Activated naive CD4-positive, alpha-beta T cell treated with anti-CD3 and anti-CD28 coated beads for 36 hours (primary cell): ENCODE measurements at places on chromosomes 5 and 9. TPM values are rescaled to one million over a fixed set of nuclear protein-coding genes. Genes with fewer than 3 reads are reported as not detected.
A peak's percentile ranks its signal among the peaks of the same experiment; 100 is the strongest.

DNA sequence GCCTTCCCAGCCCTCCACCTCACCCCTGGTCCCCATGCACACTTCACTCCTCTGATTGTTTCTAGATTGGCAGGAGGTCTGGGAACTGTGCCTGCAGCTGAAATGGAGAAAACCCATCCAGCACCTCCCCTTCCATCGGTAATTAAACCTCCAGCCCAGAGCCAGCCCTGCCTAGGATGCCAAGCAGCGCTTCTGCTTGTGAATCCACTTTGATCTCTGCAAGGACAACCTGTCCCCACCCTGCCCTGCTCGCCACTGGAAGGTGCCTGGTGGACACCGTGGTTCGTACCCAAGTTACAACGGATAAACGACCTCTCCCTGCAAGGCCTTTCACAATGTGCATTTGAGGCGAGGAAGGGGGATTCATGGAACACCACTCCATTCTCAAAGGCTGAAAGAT, 50.6 kb downstream of the IRX2 start:
- H3K27ac ChIP-seq = no peak overlapping the region
- no peaks in the 10 kb centered on the region for H3K27me3 ChIP-seq
- H3K4me3 ChIP-seq = no peak overlapping the region
- no peaks in the 10 kb centered on the region for H3K4me1 ChIP-seq
- no peaks in the 10 kb centered on the region for H3K36me3 ChIP-seq

GRCh38 chr9:137255448-137256114, 454 bp downstream of the NELFB start:
- no peaks in the 10 kb centered on the region for H3K27me3 ChIP-seq
- H3K4me3 ChIP-seq = peak overlapping the region; percentile 85
- peak overlapping the region; percentile 75 for H3K27ac ChIP-seq
- H3K36me3 ChIP-seq = peaks cover 8% of the 10 kb centered on the region

- no peak overlapping the region for H3K4me3 ChIP-seq
- no peaks in the 10 kb centered on the region for H3K36me3 ChIP-seq
- no peak overlapping the region for H3K27ac ChIP-seq
- H3K4me1 ChIP-seq = no peaks in the 10 kb centered on the region
- H3K27me3 ChIP-seq = peaks cover 3% of the 10 kb centered on the region
- DNase-seq = no peak
Measured at GRCh38 chr5:65359569-65359968, 122.2 kb downstream of the ADAMTS6 start.

DNA sequence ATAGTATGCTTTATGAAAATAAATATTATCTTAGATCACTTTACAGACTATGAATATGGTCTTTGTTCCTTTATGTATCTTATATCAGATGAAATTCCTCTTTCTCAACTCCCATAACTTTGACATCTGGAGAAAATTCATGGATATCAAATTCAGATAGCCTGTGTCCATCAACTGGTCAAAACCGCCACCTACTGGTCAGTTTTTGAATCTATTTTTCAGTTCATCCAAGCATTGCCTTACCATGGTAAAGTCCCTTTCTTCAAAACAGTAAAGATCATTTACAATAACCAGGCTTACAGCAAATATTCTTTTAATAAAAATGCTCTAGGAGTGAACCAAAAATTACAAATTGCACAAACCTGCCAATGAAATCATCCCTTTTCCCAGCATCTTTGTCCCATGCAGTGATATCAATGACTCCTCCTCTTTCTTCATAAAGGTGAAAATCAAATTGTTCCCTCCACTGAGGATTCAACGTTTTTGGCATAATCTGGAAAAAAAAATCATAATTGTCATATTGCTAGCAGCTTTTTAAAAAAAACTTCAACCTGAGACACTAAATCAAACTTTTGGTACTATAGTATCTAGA, 290.5 kb downstream of the SLF1 start:
- no peaks in the 10 kb centered on the region for H3K4me1 ChIP-seq
- H3K27me3 ChIP-seq = no peaks in the 10 kb centered on the region
- H3K36me3 ChIP-seq = no peaks in the 10 kb centered on the region
- H3K27ac ChIP-seq = no peak overlapping the region
- H3K4me3 ChIP-seq = no peak overlapping the region
- peak; percentile 26 for DNase-seq

DNA sequence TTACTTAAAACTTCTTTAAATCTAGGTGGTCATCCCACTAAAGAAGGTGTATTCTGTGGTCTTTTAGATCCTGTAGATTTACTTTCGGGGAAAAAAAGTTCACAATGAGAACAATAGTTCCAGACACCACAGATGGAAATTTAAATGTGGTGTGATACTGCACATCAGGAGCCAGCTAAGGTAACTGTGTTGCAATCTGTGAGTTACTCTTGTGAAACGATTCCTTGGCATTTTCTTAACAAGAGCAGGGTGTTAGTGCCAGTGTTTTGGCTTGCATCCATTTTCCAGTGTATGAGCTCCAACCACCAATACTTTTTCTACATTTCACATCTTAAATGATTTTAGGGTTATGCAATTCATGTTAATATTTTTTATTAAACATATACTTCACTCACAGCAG, 674.5 kb downstream of the CETN3 start:
- no peaks in the 10 kb centered on the region for H3K27me3 ChIP-seq
- no peak overlapping the region for H3K27ac ChIP-seq
- no peak overlapping the region for H3K4me3 ChIP-seq

DNA sequence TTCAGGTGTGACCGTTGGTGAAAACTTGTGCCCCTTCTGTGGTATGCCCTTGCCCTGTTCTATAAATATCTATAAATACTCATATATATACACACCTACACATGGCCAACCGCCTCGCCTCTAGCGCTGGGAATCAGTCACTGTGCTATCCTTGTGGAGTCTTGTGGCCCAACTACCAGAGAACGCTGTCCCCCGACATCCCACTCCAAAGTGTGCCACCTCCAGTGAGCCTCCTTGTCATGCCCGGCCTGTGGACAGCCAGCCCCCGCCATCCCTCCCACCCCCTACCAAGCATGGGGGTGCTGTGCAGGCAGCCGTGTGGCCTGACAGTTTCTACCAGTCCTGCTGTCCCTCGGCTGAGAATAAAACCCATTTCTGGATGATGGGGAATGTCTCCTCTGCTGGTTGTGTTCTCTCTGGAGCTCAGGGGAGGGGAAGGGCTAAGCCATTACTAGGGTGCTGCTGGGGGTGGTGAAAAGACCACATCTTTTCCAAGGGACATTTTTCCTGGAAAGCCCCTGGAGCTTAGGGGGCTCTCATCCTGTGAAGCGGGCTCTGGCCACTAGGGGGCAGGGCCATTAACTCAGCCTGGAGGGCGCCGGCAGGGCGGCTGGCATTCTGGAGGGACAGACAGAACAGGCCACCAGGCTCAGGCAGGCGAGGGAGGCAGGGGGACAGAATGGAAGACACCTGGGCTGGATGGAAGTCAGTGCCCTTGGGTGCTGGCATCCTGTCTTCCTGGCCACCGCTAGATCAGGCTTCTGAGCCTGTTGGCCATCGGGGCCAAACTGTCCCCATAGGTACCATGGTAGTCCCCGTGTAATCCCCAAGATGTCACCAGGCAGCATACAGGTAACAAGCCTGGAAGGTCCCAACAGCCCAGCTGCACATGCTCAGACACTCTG, 20.7 kb downstream of the GOLGA2 start:
- H3K4me1 ChIP-seq = peaks cover 4% of the 10 kb centered on the region
- H3K4me3 ChIP-seq = no peak overlapping the region
- H3K36me3 ChIP-seq = peaks cover 7% of the 10 kb centered on the region
- peaks cover 3% of the 10 kb centered on the region for H3K27me3 ChIP-seq
- H3K27ac ChIP-seq = no peak overlapping the region

- no peak overlapping the region for H3K4me3 ChIP-seq
- H3K4me1 ChIP-seq = no peaks in the 10 kb centered on the region
- H3K27ac ChIP-seq = no peak overlapping the region
- H3K36me3 ChIP-seq = no peaks in the 10 kb centered on the region
- DNase-seq = no peak
Measured at GRCh38 chr5:155522540-155522939, 509.0 kb downstream of the KIF4B start.

GRCh38 chr5:142777099-142777498, 6.9 kb downstream of the ARHGAP26 start:
- H3K4me3 ChIP-seq = no peak overlapping the region
- H3K27me3 ChIP-seq = no peaks in the 10 kb centered on the region

- H3K27ac ChIP-seq = no peak overlapping the region
- DNase-seq = peak; percentile 7
- H3K27me3 ChIP-seq = peaks cover 3% of the 10 kb centered on the region
- no peaks in the 10 kb centered on the region for H3K4me1 ChIP-seq
- H3K36me3 ChIP-seq = no peaks in the 10 kb centered on the region
Measured at GRCh38 chr9:106420511-106420944, 442.4 kb upstream of the ZNF462 start.

- no peak overlapping the region for H3K4me3 ChIP-seq
- H3K27ac ChIP-seq = no peak overlapping the region
Measured at GRCh38 chr9:81256368-81256767, 433.0 kb downstream of the TLE1 start.

DNA sequence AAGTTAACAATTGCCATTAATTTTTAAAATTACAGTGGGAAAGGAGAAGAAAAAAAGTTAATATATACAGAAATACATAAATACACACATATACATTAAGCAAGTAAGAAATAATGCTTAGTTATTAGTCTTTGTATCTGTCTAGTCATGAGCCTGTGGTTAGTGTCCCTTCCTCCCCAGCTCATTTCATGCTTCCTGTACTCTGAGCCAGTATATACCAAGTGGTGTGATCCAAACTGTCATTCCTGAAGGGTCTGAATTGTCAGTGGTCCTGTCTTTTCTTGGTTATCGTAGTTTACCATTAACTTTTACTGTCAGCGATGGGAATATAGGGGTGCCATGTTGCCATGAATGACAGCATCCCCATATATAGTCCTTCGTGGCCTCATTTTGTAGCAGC, 24.2 kb upstream of the STOM start:
- H3K36me3 ChIP-seq = no peaks in the 10 kb centered on the region
- H3K4me1 ChIP-seq = peaks cover 7% of the 10 kb centered on the region
- no peak for DNase-seq

- no peak overlapping the region for H3K27ac ChIP-seq
- H3K27me3 ChIP-seq = no peaks in the 10 kb centered on the region
- H3K36me3 ChIP-seq = no peaks in the 10 kb centered on the region
- peak; percentile 41 for DNase-seq
Measured at GRCh38 chr9:86287013-86287412, 4.7 kb upstream of the ISCA1 start.

- no peaks in the 10 kb centered on the region for H3K36me3 ChIP-seq
- no peak for DNase-seq
- no peak overlapping the region for H3K4me3 ChIP-seq
- H3K27ac ChIP-seq = no peak overlapping the region
- no peaks in the 10 kb centered on the region for H3K27me3 ChIP-seq
Measured at GRCh38 chr5:142530904-142531303, 155.0 kb downstream of the FGF1 start.

- H3K27ac ChIP-seq = no peak overlapping the region
- H3K36me3 ChIP-seq = no peaks in the 10 kb centered on the region
- no peak for DNase-seq
- H3K27me3 ChIP-seq = no peaks in the 10 kb centered on the region
Measured at GRCh38 chr9:115891929-115892328, 261.7 kb upstream of the PAPPA start.

ADAMTSL1 gene
- not detected for total RNA-seq

JAK2 gene
- 51.0 TPM for total RNA-seq

PDE8B gene
- not detected for total RNA-seq

TPPP gene
- 0.10 TPM for total RNA-seq

HRH2 gene
- 10.0 TPM for total RNA-seq

FABP6 gene
- total RNA-seq = not detected
